ENCODE measurements at places on chromosomes 3 and 15.

DNA sequence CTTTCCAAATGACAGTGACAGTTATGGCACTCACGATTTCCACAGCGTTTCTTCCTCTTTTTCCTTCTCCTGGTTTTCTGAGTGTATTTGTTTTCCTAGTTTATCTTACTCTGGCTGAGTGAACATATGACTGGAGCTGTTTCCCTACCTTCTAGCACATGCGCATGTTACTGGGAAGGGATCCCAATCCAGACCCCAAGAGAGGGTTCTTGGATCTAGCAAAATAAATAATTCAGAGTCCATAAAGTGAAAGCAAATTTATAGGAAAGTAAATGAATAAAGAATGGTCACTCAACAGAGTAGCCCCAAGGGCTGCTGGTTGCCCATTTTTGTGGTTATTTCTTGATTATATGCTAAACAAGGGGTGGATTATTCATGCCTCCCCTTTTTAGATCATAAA, 23.8 kb downstream of the METTL6 start:
- DNase-seq, result no peak

GRCh38 chr3:53712817-53713388, 133.3 kb downstream of the CHDH start:
- no peak for DNase-seq

DNA sequence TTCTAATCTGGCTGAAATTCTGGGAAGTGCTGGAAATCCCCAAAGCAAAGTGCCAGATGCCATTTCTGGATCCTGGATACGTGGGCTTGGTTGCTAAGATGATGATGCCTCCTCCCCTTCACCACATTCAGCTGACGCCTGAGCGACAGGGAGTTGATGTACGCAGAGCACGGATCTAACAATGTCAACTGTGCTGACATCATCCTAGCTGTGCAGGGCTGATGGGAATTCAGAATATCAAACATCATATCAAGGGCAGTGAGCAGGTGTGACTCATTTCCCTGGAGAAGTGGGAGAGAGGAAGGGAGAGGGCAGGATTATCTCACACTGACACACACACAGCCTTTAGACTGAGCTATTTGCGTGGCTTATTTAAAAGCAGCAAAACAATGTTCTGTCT, 92.6 kb upstream of the ZBTB20 start:
- peak; percentile 42 for DNase-seq

DNA sequence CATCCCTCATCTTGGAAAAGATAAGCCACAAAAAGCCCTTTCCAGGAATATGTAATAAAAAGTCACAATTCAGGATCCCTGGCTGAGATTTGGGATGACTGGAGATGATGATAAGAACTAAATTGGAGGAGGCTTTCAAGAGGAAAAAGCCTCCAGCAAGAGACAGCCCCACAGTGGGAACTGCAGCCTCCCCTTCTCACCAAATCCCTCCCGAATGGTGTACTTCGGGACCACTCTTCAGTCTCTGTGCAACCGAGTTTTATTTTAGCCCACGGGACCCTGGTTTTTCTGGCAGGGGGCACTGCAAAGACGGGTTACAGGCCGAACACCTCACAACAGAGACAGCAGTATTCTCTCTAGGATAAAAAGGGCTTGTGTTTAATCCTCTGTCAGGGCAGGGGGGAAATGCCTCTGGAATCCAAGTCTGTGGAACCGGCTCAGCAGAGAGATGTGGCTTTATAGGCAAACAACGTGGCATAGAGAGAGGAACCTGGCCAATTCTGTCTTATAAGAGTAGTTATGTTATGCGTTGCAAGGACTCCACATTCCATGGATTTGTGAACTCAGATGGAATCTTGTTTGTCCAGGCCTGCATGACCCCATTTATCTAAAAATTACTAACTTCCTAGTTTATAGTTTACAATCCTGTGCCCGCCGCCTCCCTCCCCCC, 1.2 kb upstream of the LMCD1 start:
- DNase-seq, result no peak

DNA sequence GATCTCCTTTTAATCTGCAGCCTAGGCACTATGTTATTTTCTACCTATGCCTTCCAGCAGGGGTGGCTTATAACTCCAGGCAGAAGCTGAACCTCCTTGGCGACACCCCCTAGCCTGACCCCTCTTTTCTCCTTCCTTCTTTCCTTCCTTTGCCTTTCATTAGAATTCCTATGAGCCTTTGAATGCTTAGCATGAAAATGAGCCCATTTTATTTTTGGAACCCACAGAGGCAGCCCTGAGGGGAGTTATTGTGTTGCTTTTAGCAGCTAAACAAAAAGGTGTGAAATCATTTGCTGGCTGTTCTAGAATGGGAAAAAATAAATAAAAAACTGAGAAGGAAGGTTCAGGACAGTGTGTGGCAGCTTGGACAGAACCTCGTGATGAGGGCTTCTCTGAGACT, 164.6 kb upstream of the ICE2 start:
- no peak for DNase-seq

Data from LoVo (cell line).